ENCODE measurements at places on chromosomes 6 and 20.

- DNase-seq = no peak
These were observed 69.3 kb upstream of the SOX4 start for GRCh38 chr6:21524201-21524600.

- no peak for DNase-seq
These were observed 36.6 kb upstream of the NHSL1 start for GRCh38 chr6:138535728-138536455.

- no peak for DNase-seq
These were observed 505 bp upstream of the WRNIP1 start for GRCh38 chr6:2764610-2765165.

GRCh38 chr6:91198588-91199255, 611.9 kb upstream of the MAP3K7 start:
- DNase-seq = no peak

GRCh38 chr6:110720066-110720465, 95.2 kb downstream of the CDK19 start:
- no peak for DNase-seq

DNA sequence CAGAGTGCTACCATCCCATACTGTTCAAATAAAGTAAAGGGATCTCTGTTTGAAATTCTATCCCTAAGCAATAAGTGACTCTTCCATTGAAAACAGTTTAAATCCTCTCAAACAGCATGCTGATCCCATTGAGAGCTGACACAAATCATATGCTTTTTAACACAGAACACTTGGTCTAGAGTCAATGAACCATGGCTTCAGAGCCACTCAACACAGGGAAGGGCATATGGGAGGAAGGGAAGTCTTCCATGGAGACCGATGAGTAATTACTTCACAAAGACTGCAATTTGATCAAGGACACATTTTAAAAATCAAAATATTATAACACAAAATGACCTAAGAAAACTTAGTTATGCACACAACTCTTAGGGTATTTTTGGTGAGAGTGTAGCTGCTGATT, 1073.0 kb upstream of the MAP3K7 start:
- DNase-seq = no peak

DNA sequence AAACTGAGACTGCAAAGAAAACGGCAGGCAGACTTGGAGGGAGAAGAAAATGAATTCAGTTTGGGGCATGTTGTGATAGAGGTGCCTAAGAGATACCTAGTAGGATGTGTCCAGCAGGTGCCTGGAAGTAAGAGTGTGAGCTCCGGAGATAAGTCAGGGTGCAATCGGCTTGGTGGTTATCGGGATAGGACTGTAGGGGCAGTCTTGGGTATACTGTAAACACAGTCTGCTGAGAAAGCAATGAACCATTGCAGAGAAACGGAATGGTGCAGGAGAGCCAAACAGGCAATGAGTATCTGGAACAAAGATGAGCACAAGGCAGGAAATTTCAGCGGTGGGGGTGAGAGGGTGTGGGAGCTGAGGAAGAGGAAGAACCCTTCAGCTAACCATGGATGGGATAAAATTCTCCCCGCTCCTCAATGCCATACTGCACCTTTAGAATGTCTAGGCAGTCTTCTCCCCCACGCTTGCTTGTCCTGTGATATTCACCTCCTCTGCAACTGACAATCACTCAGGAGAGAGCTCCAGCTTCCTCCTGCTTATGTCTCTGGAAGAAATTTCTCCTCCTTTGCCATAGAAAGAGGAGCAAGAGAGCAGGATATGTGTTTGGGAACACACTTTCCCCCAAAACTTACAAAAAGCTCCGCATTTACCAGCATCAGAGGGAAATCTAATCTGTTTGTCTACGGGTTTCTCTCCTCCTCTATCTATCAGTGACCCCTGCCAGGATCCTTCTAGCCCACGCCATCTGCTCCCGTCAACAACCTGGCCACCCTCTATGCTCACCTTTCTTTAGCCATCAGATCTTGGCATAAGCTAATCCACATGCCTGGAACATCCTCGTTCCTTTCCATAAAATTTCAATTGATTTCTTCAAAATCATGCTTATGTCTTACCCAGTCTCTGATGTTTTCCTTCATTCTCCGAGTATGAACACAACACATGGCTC, 381.7 kb upstream of the JARID2 start:
- DNase-seq = no peak

GRCh38 chr20:16296931-16297330, 276.3 kb downstream of the KIF16B start:
- no peak for DNase-seq

GRCh38 chr6:43070028-43070632, 6.0 kb upstream of the PTK7 start:
- no peak for DNase-seq

- DNase-seq = no peak
These were observed 27.8 kb downstream of the CCN2 start for GRCh38 chr6:131923356-131923755.

GRCh38 chr6:109008054-109008453, 86.6 kb downstream of the SESN1 start:
- no peak for DNase-seq

- no peak for DNase-seq
These were observed 38.2 kb downstream of the NCR2 start for GRCh38 chr6:41373627-41373918.

DNA sequence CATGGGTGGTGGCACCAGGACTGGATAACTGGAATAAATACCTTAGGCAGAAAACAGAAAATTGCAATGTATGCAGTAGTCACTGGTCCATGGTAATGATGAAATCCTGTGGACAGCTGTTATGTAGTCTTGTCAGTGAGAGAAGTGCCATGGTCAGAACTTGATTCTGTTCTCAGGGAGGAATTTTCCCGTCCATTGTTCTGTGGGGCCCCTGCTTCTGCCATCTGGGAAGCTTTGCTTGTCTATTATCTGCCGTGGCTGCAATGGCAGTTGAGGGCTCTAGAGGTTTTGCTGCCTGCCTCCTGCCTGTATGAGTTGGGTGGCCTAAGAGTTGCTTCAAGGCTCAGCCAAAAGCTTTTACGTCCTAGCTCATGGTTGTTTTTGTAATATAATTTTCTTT, 126.8 kb upstream of the SLC35B3 start:
- DNase-seq = no peak

GRCh38 chr20:34251619-34252018, 10.4 kb downstream of the ASIP start:
- no peak for DNase-seq

DNA sequence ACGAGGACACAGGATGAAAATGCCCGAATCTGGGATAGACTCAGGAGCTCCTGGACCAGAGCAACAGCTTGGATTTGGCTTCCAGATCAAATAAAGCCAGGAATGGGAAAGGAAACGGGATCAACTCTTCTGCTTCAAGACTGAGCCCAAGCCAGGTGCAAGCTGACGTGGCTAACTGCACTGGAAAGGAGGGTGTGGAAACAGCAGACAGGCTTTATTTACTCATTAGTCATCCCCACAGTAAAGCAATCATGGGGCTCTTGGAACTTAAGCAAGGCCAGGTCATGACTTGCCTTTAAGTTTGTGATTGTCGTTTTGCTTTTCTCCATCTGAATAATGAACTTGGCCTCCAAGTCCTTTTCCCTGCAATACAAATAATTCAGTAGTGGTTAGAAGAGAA, 45.2 kb downstream of the KIF16B start:
- no peak for DNase-seq

GRCh38 chr6:76876922-76877553, 586.3 kb downstream of the HTR1B start:
- no peak for DNase-seq

- no peak for DNase-seq
These were observed 527.1 kb upstream of the MARCKS start for GRCh38 chr6:113329942-113330635.

DNA sequence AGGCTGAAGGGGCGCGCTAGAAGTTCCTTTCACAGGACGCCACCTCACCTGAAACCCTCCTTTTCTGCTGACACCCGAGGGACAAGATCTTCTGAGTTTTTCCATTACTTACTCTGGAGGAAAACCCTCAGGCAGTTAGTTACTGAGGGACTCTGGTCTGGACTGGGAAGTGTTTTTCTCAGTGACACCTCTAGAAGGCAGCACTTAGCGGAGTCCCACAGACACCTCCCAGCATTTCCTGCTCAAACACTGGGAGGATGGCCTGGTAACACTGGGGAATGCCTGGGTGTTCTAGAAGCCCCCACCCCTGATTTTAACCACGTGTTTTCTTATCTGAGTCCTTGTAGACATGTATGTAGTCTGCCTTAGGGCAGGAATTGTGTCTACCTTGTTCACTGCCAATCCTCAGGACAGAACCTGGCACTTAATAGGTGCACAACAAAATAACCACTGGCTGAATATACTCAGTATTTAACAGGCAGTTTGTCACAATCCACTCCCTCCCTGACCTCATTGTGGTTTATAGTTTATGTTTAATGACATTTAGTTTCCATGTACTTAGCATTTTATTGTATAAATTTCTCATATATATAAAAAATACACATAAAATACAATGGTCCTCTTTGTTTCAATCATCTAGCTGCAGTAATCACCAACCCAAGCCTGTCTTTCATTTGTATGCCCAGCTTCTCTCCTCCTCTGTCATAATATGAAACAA, 4.8 kb downstream of the GSTA3 start:
- DNase-seq = no peak

DNA sequence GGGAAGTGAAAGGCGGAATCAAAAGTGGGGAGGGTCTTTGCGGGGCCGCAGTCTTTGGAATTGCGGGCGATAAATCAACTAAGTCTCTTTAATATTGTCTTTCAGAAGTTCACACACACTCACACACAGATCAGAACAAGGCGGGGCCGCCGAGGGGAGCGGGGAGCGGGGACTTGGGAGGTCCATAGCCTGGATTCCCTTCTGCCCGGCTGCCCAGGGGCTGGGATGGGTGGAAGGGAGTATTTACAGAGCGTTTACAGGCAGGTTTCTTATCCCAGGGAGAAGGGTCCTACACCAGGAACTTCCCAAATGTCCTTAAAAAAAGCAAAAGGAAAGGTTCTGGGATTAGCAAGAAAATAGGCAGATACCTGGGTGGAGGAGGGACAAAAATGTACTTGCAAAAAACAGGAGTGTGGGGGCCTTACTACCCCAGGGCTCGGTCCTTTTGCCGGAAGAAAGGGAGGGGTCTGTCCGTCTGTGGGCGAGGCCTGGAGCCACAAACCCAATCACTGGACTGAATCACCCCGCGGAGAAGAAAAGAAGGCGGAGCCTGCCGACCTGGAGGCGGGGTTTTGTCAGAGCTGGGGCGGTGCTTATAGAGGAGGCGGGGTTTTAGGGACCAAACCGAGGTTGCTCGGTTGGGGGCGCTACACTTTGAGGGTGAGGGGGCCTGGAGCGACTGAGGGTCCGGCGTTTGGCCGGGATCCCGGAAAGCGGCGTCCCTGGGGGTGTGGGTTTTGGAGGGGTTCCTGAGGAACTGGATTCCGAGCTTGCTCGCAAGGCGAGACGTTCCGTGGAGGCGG, 3.2 kb downstream of the PRRT1 start:
- DNase-seq = peak; percentile 23

DNA sequence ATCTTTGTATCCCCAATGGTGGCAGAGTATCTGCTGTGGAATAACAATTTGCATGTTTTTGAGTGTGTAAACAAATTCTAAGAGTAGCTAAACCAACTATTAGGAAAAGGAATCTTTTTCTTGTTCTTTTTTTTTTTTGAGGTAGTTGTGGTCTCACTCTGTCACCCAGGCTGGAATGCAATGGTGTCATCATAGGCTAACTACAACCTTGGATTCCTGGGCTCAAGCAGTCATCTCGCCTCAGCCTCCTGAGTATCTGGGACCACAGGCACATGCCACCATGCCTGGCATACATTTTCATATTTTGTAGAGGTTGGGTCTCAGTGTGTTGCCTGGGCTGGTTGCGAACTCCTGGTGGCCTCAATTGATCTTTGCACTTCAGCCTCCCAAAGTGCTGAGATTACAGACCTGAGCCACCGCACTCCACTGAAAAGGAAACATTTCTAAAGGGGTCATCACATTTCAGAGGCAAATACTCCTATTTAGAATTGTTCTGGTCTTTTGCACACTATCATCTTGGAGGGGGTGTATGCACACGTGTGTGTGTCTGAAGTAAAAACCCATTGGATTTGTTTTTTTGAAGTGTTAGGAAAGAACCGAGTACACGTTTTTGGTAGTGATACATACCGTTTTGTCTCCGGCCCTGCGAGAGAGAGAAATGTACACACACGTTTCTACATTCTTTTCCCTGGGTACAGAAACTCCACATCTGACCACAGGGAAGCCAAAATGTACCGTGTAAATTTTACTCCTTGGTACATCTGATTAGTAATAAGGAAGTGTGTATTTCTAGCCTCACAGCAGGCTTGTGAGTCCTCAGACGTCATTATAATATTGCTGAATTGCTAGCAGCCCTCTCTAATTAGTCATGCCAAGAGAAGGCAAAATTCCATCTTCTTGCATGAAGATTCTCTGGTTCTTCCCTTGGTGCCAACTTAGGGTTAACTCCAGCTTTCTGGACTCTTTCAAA, 183.6 kb downstream of the JARID2 start:
- no peak for DNase-seq

GRCh38 chr6:119333707-119334295, 15.8 kb downstream of the MAN1A1 start:
- DNase-seq = no peak

DNA sequence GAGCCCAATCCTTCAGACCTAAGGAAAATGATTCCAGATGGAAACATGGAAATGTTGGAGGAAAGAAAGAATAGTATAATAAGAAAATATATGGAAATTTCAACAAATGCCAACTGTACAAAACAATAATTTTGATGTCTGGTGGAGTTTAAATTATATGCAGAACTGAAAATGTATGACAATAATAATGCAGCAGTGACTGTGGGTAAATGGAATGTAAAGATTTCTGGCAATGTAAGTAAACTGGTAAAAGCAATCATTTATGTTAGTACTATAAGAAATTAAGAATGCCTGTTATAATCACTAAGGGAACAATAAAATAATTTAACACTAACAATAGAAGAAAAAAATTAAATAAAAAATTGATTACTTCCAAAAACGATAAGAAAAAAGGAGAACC, 89.0 kb downstream of the EDN1 start:
- no peak for DNase-seq

Data from amygdala (tissue), 56 donors.